Cerebellar nuclear complex (tissue), 1 donor: ENCODE measurements at places on chromosomes 2 and 18.

DNA sequence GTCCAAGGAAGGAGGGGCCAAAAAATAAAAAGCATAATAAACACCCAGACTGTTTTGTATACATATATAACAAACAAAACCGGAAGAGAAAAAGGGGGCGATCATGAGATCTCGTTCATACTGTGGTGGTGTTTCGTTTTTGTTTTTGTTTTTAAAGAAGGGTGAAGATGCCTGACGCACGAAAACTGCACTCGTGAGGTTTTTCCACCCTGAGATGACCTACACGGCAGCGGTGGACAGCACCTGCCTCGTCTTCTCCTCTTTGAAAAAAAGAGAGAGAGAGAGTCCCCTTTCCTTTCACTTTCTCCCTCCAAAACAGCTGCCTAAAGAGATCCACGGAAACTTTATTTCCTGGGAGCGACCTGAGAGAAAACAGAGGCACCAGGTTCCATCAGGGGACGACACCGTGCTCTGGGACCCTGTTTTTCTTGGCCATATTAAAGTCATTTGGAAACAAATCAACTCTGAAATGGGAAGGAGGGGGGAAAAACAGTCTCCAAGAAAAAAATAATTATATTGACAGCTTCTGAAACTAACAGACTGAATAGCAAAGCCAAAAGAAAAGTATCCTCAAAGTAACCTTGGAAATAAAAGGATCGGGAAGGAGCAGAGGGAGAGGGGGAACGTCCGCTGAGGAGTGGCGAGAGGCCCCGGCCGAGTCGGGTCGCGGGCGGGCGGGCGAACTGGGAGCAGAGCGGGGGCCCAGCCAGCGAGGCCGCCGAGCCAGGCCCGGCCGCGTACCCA is 3.5 kb downstream of the POU3F3 start:
- no peak for DNase-seq

- DNase-seq: no peak
These were observed 120.7 kb downstream of the INHBB start for GRCh38 chr2:120466704-120467054.

DNA sequence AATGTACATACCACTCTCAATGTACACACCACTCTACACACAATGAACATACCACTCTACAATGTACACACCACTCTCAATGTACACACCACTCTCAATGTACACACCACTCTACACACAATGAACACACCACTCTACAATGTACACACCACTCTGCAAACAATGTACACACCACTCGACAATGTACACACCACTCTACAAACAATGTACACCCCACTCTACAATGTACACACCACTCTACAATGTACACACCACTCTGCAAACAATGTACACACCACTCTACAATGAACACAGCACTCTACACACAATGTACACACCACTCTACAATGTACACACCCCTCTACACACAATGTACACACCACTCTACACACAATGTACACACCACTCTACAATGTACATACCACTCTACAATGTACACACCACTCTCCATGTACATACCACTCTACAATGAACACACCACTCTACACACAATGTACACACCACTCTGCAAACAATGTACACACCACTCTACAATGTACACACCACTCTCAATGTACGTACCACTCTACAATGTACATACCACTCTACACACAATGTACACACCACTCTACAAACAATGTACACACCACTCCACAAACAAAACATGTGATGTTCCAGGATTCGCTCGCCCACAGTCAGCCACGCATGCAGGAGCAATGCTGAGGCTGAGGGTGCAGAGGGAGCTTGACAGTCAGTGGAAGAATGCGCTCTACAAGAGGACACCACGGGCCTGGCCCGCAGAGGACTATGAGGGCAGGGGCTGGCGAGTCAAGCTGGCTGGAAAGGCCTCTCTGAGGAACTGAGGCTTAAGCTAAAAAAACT is 118.2 kb downstream of the HDAC4 start:
- no peak for DNase-seq

DNA sequence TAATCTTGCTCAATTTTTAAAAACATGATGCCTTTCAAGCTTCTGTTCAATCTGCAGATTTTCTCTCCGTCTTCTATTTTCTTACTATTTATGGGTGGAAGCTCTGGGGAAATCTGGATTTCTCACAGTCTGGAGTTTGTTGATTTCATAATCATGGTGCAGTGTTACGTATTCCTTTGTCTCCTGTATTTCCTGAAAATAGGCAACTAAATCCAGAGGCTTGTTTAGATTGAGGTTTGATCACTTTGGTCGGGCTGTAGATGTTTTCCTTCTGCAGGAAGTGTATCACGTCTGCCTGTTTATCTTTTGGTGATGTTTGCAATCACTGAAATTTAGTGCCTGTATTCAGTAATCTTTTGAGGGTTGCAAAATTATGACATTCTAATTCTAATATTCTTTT is 487.7 kb downstream of the LRRTM4 start:
- no peak for DNase-seq

- no peak for DNase-seq
These were observed 864 bp downstream of the KLHL29 start for GRCh38 chr2:23385748-23386338.

GRCh38 chr2:166901336-166901735 is 13.1 kb downstream of the XIRP2 start:
- DNase-seq: no peak

DNA sequence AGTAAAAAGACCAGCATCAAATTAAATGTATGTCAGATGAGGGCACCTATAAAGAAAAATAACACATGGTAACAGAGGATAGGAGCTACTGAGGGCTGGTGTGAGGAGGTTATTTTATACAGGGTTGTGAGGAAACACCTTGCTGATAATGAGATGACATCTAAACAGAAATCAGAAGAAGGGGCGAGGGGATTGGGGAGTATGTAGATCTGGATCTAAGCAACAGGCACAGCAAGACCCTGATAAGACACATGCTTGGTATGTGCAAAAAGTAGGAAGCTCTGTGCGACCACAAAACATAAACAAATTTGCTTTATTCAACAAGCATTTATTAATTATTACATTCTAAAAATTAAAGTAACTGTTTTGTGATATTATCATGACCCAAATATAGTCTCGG is 295.4 kb downstream of the ZEB2 start:
- DNase-seq: no peak
